ENCODE measurements at places on chromosomes 16 and 17.
A peak's percentile ranks its signal among the peaks of the same experiment; 100 is the strongest.

DNA sequence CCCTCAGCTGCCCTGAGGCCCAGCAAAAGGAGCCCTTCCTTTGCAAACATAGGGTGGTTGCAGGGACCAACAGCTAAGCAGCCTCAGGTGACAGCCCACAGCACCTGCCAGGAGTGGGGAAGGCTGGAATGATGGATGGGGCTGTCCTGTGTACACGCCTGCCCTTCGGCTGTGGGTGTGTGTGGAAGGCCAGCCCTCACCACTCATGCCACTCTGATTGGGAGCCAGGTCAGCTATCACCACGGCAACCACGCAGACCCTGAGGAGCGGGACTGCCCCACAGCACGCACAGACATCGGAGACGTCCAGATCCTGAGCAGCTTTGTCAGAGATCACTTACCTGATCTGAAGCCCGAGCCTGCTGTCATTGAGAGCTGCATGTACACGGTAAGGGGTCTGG, 11.9 kb downstream of the PIPOX start:
- no peak for DNase-seq

DNA sequence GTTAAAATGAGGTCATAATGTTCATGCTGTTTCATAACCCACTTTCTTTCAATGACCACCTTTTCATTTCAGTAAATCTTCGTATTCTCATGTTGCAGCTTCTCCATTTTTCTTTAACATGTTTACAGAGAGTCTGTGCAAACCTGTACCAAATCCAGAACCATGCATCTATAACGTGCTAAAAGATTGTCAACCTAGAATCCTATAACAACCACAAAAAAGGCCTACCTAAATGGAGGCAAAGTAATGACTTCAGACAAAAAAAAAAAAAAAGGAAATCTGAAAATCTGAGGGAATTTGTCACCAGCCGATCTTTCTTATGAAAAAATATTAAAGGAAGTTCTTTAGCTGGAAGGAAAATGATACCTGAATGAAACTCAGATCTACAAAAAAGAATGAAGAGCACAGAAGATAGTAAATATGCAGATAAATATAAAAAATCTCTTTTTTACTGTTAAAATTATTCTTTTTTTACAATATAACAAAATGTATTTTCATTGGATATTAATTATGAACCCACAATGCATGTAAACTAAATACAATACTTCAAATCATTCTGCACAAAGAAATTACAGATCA, 1.4 kb upstream of the SLFN11 start:
- no peak for DNase-seq

DNA sequence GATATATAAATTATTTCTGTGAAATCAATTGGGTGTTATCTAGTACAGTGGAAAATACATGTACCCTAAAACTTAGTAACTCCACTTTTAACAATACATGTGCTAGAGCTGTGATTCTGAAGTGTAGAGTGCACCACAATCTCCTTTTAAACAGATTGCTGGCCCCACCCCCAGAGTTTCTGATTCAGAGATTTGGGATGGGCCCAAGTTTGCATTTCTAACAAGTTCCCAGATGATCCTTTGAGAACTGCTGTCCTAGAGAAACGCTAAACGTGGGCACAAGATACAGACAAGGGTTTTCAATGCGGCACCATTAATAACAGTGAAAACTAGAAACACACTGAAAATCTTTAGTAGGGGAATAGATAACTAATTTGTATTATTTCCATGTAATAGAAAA, 49.2 kb downstream of the NXPH3 start:
- DNase-seq = peak; percentile 38

- DNase-seq = peak; percentile 69
Measured at GRCh38 chr16:8173111-8173644, 417.1 kb downstream of the TMEM114 start.

- DNase-seq = no peak
Measured at GRCh38 chr17:57920916-57921703, 34.1 kb downstream of the CUEDC1 start.

DNA sequence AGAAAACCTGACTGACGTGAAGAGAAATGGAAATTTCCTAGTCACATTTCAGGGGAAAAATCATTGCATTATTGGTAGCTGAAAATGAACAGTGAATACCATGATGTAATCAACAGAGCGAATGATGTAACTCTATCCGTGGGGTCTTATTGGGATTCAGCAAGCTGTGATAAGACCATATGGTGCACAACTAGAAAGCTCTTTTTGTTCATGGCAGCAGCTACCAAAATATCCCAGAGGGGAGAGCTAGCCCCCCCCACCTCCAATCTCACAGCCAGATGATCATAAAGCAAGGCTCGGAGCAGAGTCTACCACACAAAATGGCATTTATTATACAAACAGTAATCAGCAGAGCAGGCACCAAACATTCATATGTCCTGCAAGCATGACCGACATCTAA, 22.2 kb upstream of the DNAH17 start:
- no peak for DNase-seq

GRCh38 chr17:82947051-82947991, 107.5 kb upstream of the ZNF750 start:
- no peak for DNase-seq

- DNase-seq = no peak
Measured at GRCh38 chr17:47959825-47960655, 2.4 kb upstream of the PRR15L start.

- no peak for DNase-seq
Measured at GRCh38 chr16:19636436-19637267, 81.1 kb downstream of the VPS35L start.

- DNase-seq = peak; percentile 37
Measured at GRCh38 chr16:64615630-64616280, 506.1 kb downstream of the CDH11 start.

DNA sequence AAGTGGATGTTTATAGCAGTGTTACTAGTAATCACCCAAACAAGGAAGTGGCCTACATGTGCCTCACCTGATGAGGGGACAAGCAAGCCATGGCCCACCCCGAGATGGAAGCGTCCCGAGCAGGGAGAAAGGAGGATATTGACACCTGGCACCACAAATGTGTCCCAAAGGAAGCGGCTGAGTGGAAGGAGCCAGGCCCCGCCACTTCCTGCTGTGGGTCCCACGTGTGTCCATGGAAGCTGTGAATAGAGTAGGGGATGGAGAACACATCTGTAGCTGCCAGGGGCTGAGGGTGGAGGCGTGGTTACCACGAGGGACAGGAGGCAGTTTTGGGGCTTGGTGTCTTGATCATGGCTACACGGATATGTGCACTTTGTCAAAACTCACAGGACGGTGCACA, 49.2 kb downstream of the KCNJ12 start:
- no peak for DNase-seq

- no peak for DNase-seq
Measured at GRCh38 chr16:26196802-26197201, 505.0 kb downstream of the HS3ST4 start.

DNA sequence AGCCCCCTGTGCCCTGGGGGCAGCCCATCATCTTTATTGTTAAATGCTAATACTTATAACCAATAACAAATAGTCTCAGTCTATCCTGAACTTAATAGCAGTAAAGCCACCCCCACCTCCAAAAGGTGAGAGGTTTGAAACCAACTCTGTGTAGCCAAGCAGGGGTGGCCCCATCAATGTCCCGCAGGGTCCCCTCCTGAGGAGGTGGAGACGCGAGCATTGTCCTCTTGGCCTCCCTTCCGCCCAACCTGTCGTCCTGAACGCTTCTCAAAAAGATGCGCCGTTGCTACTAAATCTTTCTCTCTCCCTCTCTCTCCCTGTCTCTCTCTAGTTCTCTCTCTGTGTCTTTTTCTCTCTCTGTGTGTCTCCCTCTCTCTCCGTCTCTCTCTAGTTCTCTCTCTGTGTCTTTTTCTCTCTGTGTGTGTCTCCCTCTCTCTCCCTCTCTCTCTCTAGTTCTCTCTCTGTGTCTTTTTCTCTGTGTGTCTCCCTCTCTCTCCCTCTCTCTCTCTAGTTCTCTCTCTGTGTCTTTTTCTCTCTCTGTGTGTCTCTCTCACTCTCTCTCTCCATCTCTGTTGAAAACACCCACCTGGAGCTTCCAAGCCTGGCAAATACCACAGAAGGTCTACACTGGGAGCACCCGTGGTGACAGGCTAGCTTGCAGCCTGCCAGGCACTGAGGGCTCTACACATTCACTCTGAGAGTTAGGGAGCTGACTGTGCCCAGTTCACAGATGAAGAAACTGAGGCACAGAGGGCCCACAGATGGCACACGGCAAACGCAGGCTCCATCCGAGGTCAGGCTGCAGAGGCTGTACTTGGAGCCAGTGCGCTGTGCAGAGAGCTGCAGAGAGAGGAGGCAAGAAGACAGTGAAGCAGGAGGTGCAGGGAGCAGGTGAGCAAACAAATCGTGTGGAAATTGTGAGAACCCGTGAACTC, 185.9 kb downstream of the C16orf95 start:
- DNase-seq = no peak

DNA sequence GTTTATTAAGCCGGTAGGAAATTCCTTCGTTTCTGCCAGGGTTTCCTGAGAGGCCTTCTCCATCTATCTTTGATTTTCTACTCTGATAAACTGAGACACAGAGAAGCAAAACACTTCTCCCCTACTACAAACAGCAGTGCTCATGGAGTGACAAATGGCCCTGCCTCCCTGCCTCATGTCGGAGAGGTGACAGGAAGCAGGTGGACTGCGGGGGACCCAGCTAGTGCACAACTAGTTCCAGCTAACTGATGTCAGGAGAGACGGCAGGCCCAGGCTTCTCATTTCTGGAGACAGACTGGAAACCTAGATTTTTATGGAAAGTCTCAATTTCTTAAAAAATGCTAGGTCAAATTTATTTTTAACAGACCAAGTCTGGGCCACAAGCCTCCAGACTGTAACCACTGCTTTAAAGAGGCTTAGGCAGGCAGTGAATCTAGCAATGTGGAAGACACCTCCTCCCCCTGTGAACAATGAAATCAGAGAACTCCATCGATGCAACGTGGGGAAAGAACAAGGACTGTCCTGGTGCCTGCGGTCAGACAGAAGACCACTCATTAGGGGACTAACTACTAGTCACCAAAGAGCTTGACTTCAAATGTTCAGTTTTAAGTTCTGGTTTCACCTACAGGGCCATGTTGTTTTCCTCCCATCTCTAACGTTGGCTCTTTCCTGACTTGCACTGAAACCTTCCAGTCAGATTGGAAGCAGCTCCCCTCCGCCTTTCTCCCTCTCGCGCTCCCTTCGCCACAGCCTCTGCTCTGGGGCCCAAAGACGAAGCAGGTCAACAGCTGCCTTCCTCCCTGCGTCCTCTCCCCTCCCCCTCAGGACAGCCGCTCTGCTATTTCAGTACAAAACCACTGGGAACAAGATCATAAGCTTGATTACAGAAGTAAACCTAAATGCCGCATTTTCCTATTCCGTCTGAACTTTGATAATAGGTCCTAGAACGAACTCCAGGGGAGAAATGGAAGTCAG, 17.6 kb downstream of the GTF3C1 start:
- DNase-seq = no peak

GRCh38 chr17:32102646-32103186, 39.6 kb upstream of the RHOT1 start:
- peak; percentile 86 for DNase-seq

- DNase-seq = no peak
Measured at GRCh38 chr17:65576939-65577338, 15.5 kb upstream of the AXIN2 start.

DNA sequence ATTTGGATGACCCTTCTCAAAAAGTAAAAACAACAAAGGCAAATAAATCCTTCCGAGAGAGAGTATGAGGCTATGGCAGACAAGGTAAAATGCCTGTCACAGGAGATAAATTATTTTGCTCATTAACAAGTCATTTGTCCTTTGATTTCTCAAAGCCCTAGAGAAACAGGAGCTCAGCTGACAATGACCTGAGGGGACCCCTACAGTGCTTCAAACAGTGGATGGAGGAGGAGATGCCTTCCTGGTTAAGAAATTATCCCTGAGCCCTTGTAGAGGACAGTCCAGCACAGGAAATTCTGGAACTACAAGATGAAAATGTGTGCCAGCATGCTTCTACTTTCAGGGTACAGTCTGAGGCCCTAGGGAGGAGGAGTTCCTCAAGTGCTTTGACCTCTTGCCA, 24.0 kb upstream of the RHBDL3 start:
- no peak for DNase-seq

- DNase-seq = no peak
Measured at GRCh38 chr16:29990034-29990433, 5.4 kb downstream of the HIRIP3 start.

GRCh38 chr17:50292465-50292864, 18.2 kb downstream of the TMEM92 start:
- peak; percentile 67 for DNase-seq

- DNase-seq = no peak
Measured at GRCh38 chr16:27112093-27112811, 45.5 kb downstream of the C16orf82 start.

- no peak for DNase-seq
Measured at GRCh38 chr17:80746262-80746935, 201.8 kb downstream of the RPTOR start.

DNA sequence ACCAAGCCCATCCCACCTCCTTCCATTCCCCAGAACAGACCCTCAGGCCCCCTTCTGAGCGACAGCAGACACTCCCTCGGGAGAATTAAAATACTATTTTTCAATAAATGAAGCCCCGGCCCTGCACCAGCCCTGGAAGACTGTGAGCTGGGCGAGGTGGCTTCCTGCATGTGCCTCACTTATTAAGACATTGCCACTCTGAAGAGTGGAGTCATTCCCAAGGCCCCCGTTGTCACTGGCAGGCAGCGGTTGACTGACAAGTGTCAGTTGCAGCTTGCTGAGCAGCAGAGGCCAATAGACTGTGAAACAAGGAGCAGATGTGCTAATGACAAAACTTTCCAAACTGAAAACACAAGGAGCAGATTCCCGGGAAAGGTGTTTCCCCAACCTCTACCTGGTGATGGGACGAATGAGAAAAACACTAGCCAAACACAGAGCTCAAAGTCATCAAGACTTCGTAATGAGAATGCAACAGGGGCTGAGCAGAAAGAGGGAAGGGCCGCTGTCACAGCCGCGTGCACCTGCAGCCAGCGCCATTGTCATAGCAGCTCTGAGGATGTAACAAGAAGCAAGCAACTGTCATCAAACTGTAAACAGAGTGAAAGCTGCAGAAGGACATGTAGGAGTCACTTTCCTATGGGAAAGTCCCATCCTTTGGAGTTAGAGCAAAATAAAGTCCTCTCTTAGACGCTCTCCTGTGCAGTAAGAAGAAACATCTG, 232.1 kb downstream of the C16orf78 start:
- no peak for DNase-seq

GRCh38 chr17:59327981-59328290, 3.5 kb upstream of the YPEL2 start:
- peak; percentile 48 for DNase-seq

- DNase-seq = no peak
Measured at GRCh38 chr17:4436846-4437245, 3.1 kb downstream of the SPNS3 start.

DNA sequence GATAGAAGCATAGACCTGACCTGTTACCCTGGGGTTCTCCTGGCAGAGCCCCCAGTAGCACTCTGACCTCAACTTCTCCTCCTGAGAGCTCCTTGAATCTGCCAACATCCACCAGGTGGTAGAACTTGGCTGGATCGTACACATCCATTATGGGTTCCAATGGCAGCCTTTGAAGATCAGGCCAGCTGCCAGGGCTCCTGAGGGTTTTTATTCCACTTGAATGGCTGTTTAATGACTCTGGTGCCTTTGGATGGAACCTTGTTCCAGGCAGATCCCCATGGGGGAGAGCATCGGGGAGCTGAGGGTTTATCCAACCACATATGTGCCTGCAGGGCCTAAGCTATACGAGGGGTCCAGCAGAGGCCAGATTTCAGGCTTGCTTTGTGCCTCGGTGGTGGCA, 47.1 kb upstream of the CLEC19A start:
- DNase-seq = no peak

- DNase-seq = peak; percentile 89
Measured at GRCh38 chr17:19331134-19331533, 31.4 kb downstream of the B9D1 start.

Measured in fibroblast of skin of back (primary cell).